ENCODE measurements at places on chromosomes 3 and 15.

DNA sequence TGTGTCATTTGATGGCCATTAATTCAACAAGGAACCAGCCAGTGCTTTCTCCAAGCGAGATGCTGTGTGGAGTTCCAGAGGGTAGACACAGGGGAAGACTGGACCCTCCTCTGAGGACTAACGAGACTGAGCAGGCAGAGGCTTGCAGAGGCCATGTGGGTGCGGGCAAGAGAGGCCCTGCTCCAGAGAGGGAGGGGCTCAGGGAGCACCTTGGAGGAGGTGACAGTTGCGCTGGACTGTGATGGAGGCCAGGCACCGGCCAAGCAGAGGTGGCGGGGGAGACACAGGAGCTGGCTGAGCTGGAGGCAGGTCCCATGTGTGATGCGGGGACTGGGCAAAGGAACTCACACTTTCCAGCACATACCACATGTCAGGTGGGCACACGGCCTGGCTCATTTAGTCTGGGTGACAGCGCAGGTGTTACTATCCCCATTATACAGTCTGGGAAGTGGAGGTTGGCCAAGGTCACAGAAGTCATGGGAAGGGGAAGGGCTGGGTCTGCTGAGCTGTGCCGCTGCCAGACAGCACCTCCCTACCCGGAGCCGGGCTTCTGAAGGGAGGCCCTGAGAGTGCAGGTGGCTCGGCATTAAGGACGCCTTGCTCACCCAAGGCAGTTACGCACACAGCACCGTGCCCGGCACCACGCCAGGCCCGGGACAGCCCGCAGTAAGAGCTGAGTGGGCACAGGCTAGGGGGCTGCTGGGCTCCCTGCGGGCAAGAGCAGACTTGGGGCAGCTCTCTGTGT, 3.7 kb downstream of the MELTF start:
- no peak for DNase-seq

DNA sequence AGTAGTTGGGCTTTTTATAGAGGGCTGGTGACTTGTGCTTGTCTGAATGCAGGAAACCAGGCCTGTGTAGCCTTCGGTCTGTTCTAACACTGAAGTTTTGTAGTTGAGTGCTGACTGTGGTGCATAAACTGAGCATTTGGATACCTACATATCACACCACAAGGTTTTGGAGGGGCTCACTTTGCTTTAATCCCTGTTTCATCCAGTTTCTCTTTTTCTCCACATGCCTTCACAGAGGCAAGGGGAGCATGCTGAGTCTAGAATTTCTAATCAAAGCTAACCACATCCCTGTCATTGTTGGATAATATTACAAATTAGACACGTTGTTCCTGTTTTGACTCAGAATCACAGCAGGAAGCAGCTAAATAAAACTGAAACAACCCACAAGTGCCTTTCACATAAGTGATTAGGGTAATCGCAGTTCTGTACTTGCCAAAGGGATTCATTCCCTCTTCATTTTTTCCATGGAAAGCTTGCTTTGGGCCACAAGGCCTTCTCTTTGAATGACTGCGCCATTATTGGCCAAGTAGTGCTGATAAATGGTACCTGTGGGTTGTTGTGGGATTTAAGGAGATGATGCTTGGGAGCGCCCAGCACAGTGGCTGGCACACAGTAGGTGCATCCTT, 48.9 kb downstream of the TGFBR2 start:
- peak; percentile 92 for DNase-seq

- DNase-seq: no peak
These were observed 1.1 kb downstream of the MTFMT start for GRCh38 chr15:65028338-65028737.

GRCh38 chr15:67358812-67359211, 104.2 kb downstream of the IQCH start:
- DNase-seq: no peak

GRCh38 chr3:66378256-66378655, 122.6 kb downstream of the LRIG1 start:
- peak; percentile 41 for DNase-seq

DNA sequence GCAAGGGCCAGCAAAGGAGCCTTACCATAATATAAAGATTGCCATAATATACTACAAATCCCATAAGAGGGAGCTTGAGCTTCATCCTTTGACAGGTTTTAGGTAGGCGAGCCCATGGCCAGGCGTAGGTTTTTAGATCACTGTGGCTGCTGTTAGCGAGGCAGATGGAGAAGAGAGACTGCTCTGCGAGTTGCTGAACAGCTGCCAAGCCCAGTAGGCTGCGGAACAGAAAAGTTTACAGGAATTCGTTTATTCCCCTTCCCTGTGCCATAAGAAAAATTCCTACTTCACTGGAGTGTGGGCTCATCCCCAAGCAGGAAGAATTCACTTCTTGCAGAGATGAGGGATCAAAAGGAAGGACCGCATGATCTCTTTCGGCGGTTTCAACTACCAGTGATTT, 30.5 kb downstream of the TMED3 start:
- DNase-seq: no peak

DNA sequence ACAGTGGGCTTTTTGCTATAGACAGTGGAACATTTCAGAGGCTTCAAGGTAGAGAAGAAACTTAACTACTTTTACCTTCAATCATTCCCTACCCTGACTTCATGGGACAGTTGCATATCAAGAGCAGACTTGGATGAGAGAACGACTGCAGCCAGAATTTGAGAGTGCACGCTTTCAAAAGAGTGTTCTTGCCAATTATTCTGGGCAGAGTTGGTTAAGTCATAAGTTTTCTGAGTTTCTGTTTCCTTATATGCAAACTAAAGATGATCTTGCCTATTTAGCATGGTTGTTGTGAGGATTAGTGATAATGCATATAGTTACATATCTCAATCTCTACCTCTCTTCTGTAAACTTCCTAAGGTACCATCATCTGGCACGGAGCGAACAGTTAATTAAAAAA, 7.6 kb downstream of the SLC9A9 start:
- DNase-seq: no peak

DNA sequence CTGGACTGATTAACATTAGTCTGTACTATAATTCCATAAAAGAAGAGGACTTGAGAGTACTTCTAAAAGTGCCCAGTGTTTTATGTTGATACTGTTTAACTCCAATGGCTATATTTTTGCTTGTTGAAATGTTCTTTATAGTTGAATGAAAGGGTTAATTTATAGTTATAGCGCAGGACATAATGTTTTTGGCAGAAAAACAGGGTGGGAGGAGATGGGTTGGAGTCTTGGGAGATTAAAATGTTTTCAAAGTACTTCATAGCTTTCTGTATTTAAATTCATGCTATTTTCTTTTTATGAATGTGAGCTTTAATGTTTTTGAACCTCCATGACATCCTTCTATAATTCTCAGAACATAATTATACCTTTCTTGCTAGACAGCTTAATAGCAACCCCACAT, 108.2 kb downstream of the CNTN3 start:
- DNase-seq: no peak

DNA sequence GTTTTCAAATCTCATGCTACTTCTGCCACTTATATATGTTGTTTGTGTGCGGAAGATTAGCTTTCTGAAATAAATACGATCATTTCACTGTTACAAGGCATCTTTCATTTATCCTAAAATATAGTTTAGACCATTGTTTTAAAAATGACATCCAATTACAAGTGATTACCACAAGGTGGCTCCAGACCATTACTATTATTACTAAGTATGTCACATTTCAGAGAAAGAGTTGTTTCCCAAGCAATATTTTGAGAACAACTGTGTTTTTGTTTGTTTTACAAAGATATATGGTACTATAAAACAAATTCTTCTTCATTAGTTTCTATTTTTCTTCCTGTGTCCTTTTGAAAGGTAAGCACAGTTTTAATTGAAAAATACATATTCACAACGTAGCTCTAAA, 136.0 kb upstream of the RAP2B start:
- DNase-seq: peak; percentile 73

DNA sequence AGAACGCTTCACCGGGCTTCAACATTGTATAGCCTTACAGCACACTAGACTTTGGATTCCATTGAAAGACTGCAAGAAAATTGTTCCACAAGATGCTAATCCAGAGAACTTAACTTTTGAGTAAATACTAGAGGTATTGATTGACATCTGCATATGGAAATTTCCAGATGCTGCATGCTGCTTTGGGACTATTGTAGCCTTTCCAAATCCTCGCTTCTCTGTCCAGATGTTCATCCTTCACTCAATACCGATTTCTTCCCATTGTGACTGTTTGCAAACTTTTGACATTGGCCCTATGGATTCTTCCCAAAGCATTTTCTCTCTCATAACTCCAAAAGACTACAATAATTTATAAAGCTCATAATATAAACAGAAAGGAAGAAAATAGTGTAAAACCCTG, 41.4 kb downstream of the COL6A6 start:
- DNase-seq: no peak

DNA sequence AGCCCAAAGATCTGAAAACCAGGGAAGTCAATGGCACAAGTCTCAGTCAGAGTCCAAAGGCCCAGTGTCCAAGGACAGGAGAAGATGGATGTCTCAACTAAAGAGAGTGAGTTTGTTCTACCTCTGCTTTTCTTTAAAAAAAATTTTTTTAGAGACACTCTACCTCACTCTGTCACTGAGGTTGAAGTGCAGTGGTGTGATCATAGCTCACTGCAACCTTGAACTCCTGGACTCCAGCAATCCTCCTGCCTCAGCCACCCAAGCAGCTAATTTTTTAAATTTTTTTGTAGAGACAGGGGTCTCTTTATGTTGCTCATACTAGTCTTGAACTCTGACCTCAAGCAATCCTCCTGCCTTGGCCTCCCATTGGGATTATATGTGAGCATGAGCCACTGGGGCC, 39.9 kb upstream of the KPNA4 start:
- DNase-seq: no peak

DNA sequence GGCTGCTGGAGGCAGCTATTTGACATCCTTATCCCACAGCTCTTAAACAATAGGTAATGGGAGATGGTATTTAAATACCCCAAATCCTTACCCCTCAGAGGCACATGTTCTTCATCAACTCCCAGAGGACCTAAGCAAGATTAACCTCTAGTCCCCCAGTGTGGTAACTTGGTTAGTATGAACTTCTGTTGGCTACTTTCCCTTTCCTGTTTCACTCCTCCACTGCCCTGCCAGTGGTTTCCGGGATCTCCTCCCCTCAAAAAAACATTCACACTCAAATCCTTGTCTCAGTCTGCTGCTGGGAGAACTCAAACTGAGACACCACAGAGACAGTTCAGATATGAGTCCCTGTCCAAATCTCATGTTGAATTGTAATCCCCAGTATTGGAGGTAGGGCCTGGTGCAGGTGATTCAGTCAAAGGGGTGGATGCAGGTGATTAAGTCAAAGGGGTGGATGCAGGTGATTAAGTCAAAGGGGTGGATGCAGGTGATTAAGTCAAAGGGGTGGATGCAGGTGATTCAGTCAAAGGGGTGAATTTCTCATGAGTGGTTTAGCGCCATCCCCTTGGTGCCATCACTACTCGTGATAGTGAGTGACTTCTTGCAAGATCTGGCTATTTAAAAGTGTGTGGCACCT, 335.0 kb upstream of the CTNNB1 start:
- DNase-seq: no peak

- DNase-seq: no peak
These were observed 60.5 kb upstream of the ETV5 start for GRCh38 chr3:186169379-186169778.

DNA sequence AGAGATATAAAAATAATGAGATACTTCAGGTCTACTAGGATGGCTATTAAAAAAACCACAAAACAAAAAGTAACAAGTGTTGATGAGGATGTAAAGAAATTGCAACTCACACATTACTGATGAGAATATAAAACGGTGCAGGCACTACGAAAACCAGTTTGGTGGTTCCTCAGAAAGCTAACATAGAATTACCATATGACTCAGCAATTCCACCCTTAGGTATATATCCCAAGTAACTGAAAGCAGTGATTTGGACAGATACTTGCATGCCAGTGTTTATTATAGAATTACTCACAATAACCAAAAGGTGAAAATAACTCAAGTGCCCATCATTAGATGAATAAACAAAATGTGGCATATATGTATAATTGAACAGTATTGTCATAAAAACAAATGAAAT, 87.5 kb upstream of the MELTF start:
- DNase-seq: peak; percentile 24

- DNase-seq: peak; percentile 91
These were observed 200.1 kb upstream of the KBTBD8 start for GRCh38 chr3:66797889-66798560.

DNA sequence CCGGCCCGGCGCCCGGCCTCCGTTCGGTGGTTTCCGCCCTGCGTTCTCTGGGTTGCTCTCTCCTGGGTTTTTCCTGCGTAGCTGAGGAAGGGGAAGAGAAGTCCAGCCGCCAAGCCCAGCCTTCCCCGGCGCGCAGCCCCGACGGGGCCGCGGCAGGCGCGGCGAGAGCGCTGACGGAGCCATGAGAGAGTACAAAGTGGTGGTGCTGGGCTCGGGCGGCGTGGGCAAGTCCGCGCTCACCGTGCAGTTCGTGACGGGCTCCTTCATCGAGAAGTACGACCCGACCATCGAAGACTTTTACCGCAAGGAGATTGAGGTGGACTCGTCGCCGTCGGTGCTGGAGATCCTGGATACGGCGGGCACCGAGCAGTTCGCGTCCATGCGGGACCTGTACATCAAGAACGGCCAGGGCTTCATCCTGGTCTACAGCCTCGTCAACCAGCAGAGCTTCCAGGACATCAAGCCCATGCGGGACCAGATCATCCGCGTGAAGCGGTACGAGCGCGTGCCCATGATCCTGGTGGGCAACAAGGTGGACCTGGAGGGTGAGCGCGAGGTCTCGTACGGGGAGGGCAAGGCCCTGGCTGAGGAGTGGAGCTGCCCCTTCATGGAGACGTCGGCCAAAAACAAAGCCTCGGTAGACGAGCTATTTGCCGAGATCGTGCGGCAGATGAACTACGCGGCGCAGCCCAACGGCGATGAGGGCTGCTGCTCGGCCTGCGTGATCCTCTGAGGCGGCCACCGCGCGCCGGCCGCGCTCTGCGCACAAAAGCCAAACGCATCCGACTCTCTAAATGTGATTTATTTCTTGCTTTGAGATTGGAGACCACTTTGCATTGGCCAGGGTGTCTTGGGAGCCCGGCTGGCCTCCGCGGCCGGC, 727 bp downstream of the RAP2B start:
- peak; percentile 50 for DNase-seq

GRCh38 chr3:111619833-111620232, 24.7 kb upstream of the ZBED2 start:
- DNase-seq: no peak

Measured in choroid plexus epithelial cell (primary cell).